ENCODE measurements at places on chromosomes 1 and 21. TPM values are rescaled to one million over a fixed set of nuclear protein-coding genes. Genes with fewer than 3 reads are reported as not detected.

CFAP74 gene
- total RNA-seq: not detected

ST3GAL3 gene
- total RNA-seq: 25.6 TPM

NUP210L gene
- total RNA-seq: under 0.01 TPM

DNA sequence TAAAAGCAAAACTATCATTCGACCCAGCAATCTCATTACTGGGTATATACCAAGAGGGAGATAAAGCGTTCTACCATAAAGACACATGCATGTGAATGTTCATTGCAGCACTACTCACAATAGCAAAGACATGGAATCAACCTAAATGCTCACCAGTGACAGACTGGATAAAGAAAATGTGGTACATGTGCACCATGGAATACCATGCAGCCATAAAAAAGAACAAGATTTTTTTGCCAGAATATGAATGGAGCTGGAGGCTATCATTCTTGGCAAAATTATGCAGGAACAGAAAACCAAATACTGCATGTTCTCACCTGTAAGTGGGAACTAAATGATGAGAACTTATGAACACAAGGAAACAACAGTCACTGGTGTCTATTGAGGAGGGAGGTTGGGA, 79.7 kb downstream of the SLC16A1 start:
- H3K27ac ChIP-seq: no peak overlapping the region
- no peaks in the 10 kb centered on the region for H3K36me3 ChIP-seq
- DNase-seq: no peak
- H3K27me3 ChIP-seq: no peaks in the 10 kb centered on the region

PCBP3 gene
- 6.7 TPM for total RNA-seq

DNA sequence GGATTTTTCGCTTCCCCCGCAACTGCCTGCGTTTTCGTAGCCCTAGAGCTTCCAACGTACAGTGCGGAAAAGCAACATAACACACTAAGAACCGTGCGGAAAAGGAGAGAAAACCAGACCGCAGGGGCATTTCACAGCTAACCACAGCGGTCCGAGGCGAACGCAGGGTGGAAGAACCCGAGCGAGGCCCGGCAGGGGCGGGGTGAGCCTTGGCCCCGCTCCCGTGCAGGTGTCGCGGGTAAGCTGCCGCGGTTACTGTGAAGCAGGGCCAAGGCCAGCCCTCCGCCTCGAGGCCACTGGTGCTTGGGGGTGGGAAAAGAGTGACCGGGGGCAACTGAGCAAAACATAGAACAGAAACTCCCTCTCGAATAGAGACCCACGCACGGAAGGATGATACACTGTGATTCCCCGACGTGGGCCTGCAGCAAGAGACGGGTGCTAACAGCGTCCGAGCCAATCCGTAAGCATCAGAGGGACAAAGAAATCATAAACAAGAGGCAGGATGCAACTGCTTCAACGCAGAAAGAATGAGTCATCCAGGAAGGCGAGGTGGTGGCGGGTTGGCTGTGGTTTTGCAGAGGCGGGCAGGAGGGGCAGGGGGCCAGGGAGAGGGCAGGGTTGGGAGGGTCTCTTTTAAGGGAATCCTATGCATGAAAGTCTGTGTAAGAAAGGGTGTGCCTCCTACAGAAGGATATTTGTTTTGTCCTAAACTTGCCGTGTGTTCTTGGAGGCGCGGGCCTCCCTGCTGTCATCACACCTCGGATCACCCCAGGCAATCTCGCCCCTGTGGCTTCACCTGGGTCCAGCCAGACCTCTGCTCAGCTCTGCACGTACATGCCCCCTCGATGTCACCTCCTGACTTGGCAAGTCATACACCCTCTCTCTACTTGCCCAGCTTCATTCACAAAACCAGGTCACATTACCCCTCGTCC, 7.3 kb downstream of the GNG4 start:
- H3K4me3 ChIP-seq: peak overlapping the region; percentile 21
- no peaks in the 10 kb centered on the region for H3K4me1 ChIP-seq
- DNase-seq: no peak
- no peaks in the 10 kb centered on the region for H3K36me3 ChIP-seq
- no peak overlapping the region for H3K27ac ChIP-seq

SLC25A34 gene
- 23.7 TPM for total RNA-seq

DNA sequence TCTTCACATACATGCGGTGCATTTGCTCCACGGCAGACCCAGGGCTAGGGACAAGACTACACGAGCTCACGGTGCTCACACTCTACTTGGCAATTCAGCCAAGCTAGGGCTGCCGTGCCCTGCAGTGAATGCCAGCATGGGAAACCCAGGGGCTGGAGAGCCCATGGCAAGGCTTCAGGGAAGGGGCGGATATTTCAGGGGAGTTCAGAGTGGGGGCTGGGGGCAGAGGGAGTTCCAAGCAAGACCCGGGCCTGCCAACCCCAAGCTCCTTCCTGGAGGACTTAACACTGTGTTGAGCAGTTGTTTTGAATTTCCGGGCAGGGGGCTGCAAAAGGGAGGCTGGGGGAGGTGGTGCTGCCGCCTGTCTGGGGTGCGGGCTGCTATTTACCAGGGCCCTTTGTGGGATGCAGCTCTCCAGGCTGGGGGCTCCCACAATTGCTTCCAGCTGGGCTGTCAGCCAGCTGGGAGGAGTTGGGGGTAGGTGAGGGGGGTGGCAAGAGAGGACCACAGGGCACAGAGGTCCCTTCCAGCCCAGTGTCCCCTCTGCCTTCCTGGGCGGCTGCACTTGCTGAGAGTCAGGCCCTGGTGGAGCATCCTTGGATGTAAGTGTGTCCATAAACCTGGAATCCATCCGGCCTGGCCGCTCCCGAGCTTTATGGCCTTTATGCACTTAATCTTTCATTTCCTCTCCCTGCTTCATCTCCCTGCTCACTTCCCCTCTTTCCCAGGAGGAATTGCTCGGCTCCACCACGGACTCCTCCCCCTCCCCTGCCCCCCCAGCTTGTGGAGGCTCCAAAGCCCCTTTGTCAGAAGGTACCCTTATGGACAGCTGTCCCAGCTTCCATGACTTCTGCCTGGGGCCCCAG, 55.8 kb upstream of the SSBP3 start:
- H3K27me3 ChIP-seq: peaks cover 3% of the 10 kb centered on the region
- H3K27ac ChIP-seq: no peak overlapping the region
- H3K36me3 ChIP-seq: no peaks in the 10 kb centered on the region

- H3K27ac ChIP-seq: no peak overlapping the region
- no peaks in the 10 kb centered on the region for H3K4me1 ChIP-seq
- H3K36me3 ChIP-seq: no peaks in the 10 kb centered on the region
- no peak for DNase-seq
- no peaks in the 10 kb centered on the region for H3K27me3 ChIP-seq
- H3K4me3 ChIP-seq: no peak overlapping the region
Measured at GRCh38 chr1:53669621-53670191, 69.3 kb downstream of the GLIS1 start.

CFAP107 gene
- total RNA-seq: not detected

DNA sequence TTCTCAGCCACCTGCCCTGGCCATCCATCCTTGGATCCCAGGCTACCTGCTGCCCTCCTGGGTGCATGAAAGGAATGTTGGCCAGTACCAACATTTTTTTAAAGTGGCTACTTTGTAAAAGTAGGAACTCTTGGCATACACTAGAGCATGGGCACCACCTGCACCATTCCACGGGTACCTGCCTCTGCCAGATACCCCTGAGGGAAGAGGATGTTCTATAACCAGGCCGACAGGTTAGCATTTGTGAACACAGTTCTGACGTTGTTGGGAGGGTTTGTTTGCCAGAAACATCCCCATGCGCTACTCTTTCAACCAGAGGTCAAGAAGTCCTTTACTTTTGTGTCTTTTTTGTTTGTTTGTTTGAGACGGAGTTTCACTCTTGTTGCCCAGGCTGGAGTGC, 43.0 kb downstream of the EVA1C start:
- no peak overlapping the region for H3K4me3 ChIP-seq
- no peak for DNase-seq
- H3K27me3 ChIP-seq: no peaks in the 10 kb centered on the region
- H3K36me3 ChIP-seq: no peaks in the 10 kb centered on the region
- H3K27ac ChIP-seq: no peak overlapping the region

CELSR2 gene
- 16.3 TPM for total RNA-seq

- H3K4me1 ChIP-seq: no peaks in the 10 kb centered on the region
- DNase-seq: no peak
- H3K4me3 ChIP-seq: no peak overlapping the region
- no peaks in the 10 kb centered on the region for H3K27me3 ChIP-seq
Measured at GRCh38 chr1:200228486-200228885, 181.3 kb downstream of the ZNF281 start.

DNA sequence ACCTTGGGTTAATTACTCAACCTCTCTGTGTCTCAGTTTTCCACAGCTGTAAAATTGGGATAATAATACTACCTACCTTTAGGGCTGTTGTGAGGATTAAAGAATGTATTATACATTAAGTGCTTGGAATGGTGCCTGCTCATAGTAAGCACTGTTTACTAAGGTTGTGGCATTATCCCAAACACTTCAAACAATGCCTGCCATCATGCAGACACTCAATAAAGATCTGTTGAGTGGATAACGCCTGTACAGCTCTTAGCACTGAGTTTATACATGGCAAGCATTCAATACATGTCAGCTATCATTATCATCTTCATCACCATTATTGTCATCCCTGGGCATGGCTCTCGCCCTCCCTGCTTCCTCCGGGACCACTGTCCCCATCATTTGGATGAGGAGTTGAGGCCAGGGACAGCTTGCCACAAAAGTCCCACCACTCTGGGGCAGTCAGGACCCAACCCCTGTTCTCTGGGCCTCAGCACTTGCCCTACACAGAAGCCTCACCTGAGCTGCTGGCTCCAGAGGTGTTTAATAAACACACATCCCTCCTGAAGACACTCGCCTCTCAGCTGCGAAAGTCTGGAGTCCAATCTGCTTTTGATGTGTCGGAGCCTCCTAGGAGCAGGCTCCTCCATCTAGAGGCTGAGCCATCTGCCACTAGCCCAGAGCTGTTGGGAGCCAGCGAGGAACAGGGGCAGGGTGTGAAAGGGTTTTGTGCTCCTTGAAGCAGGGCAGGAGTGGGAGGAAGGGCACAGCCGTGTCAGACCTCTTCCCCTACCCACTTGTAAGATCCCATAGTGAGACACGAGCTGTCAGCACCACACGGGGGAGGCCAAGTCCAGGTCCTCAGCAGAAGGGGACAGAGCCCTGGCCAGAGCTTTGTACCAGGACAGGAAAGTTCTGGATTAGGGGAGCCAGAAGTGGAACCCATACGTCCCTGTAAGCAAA, 80.9 kb upstream of the ZC3H12A start:
- no peaks in the 10 kb centered on the region for H3K36me3 ChIP-seq
- no peak for DNase-seq
- no peak overlapping the region for H3K27ac ChIP-seq
- H3K27me3 ChIP-seq: no peaks in the 10 kb centered on the region
- H3K4me3 ChIP-seq: no peak overlapping the region

- no peak overlapping the region for H3K4me3 ChIP-seq
- no peaks in the 10 kb centered on the region for H3K36me3 ChIP-seq
- no peaks in the 10 kb centered on the region for H3K27me3 ChIP-seq
- H3K4me1 ChIP-seq: no peaks in the 10 kb centered on the region
Measured at GRCh38 chr21:29888437-29888836, 51.4 kb downstream of the GRIK1 start.

ZNF683 gene
- total RNA-seq: not detected

KCNN3 gene
- 0.21 TPM for total RNA-seq

- H3K27me3 ChIP-seq: no peaks in the 10 kb centered on the region
- peaks cover 14% of the 10 kb centered on the region for H3K4me1 ChIP-seq
- H3K36me3 ChIP-seq: no peaks in the 10 kb centered on the region
- DNase-seq: no peak
Measured at GRCh38 chr1:53517821-53518352, 58.7 kb downstream of the DMRTB1 start.

IKBKE gene
- total RNA-seq: 3.7 TPM

GRCh38 chr1:203899869-203900714, 38.7 kb downstream of the SNRPE start:
- no peaks in the 10 kb centered on the region for H3K36me3 ChIP-seq
- no peak overlapping the region for H3K4me3 ChIP-seq
- no peaks in the 10 kb centered on the region for H3K27me3 ChIP-seq
- no peaks in the 10 kb centered on the region for H3K4me1 ChIP-seq
- H3K27ac ChIP-seq: no peak overlapping the region

ZNF695 gene
- total RNA-seq: 0.22 TPM

- no peaks in the 10 kb centered on the region for H3K4me1 ChIP-seq
- no peaks in the 10 kb centered on the region for H3K36me3 ChIP-seq
- no peaks in the 10 kb centered on the region for H3K27me3 ChIP-seq
- H3K4me3 ChIP-seq: no peak overlapping the region
Measured at GRCh38 chr1:185996211-185996610, 262.0 kb downstream of the HMCN1 start.

GRCh38 chr1:20282533-20282932, 8.1 kb upstream of the VWA5B1 start:
- H3K36me3 ChIP-seq: no peaks in the 10 kb centered on the region
- DNase-seq: no peak
- no peak overlapping the region for H3K27ac ChIP-seq
- H3K4me3 ChIP-seq: no peak overlapping the region
- no peaks in the 10 kb centered on the region for H3K27me3 ChIP-seq

KRTAP12-3 gene
- not detected for total RNA-seq

DNA sequence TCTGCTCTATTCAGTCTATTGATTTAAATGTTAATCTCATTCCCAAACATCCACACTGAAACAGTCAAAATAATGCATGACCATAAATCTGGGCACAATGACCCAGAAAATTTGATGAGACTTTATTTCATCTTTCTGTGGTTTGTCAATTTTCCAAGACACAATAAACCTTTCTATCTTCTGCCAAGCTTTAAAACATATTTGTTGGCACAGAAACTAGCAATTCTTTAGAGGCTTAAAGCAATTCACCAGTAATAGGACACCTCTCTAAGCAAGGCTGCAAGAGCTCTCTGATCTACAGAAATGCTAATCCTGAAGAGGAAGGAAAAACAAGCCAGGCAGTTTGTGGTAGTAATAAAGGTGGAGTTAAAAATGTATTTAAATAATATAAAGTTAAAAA, 113.7 kb downstream of the FCRL5 start:
- no peaks in the 10 kb centered on the region for H3K36me3 ChIP-seq
- no peak overlapping the region for H3K4me3 ChIP-seq
- H3K27me3 ChIP-seq: no peaks in the 10 kb centered on the region
- no peak for DNase-seq
- H3K27ac ChIP-seq: no peak overlapping the region

DNA sequence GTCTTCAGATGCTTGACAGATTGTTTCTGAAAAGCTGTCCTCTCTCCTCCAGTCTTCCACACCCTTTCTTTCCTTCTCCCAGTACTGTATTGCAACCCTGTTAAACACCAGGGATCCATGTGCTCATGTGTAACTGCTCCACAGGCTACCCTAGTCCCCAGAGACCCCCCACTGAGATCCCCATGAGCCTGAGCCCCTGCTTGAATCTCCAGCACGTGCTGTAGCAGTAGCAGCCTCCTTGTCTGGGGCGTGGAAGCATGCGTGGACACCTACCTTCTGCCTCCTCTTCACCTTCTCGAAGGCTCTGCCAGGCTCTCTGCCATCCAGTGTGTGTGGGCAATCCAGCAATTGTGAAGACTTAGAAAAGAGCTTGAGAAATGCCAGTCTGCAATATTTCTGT, 25.2 kb downstream of the GPR137B start:
- peaks cover 22% of the 10 kb centered on the region for H3K36me3 ChIP-seq
- peak overlapping the region; percentile 29 for H3K27ac ChIP-seq
- no peak for DNase-seq
- H3K4me3 ChIP-seq: no peak overlapping the region
- H3K27me3 ChIP-seq: no peaks in the 10 kb centered on the region

Data from tibial nerve (tissue), 4 donors.